ENCODE measurements at places on chromosomes 12 and 14. TPM values are rescaled to one million over a fixed set of nuclear protein-coding genes. Genes with fewer than 3 reads are reported as not detected.

RBP5 gene
- not detected for total RNA-seq

RASAL1 gene
- total RNA-seq = 0.10 TPM

HHIPL1 gene
- not detected for total RNA-seq

KCNH3 gene
- total RNA-seq = 2.1 TPM

TAPBPL gene
- total RNA-seq = 28.7 TPM

VIPAS39 gene
- total RNA-seq = 12.5 TPM

PLEKHD1 gene
- 0.31 TPM for total RNA-seq

CLEC2D gene
- 167 TPM for total RNA-seq

HOMEZ gene
- 1.5 TPM for total RNA-seq

DPPA3 gene
- total RNA-seq = not detected

CLEC1B gene
- total RNA-seq = 14.2 TPM

GPRC5D gene
- total RNA-seq = 0.31 TPM

TSPAN8 gene
- total RNA-seq = not detected

AVPR1A gene
- total RNA-seq = 1.9 TPM

Measured in mononuclear cell (primary cell).